ENCODE measurements at places on chromosomes 4 and X.

- DNase-seq: no peak
Measured at GRCh38 chrX:122566401-122566800, 617.7 kb upstream of the GRIA3 start.

- DNase-seq: no peak
Measured at GRCh38 chrX:40366661-40367060, 214.1 kb upstream of the ATP6AP2 start.

DNA sequence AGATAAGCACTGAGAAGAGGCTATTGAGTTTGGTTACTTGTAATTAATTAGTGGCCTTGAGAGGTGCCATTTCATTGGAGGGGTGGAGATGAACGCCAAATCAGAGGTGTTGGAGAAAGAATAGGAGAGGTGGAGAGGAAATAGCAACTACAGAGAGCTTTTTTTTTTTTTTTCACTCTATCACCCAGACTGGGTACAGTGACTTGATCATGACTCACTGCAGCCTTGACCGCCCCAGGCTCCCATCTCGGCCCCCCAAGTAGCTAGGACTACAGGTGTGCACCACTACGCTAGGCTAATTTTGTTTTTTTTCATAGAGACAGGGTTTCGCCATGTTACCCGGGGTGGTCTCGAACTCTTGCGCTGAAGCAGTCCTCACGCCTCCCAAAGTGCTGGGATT is 5.2 kb downstream of the NHS start:
- no peak for DNase-seq

DNA sequence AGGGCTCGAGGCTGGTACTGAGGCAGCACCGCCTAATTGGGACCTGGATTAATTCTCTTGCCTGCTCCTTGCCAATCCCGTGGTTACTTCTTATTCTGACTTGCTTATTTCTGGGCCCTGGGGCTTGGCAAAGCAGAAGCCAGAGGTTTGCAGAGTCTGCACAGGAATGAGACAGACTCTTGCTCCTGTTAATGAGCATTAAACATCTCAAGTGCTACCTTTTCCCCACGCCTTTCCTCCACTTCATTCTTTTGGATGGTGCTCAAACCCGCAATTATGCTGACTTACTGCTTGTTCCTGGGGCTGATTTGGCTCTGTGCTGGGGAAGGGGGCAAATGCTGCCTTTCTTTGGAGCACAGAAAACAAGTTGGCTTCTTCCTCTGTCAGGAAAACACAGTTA is 16.5 kb upstream of the STOX2 start:
- no peak for DNase-seq

- no peak for DNase-seq
Measured at GRCh38 chr4:114062499-114062898, 83.1 kb upstream of the ARSJ start.

- DNase-seq: no peak
Measured at GRCh38 chrX:48909703-48910294, 1.6 kb downstream of the SLC35A2 start.

DNA sequence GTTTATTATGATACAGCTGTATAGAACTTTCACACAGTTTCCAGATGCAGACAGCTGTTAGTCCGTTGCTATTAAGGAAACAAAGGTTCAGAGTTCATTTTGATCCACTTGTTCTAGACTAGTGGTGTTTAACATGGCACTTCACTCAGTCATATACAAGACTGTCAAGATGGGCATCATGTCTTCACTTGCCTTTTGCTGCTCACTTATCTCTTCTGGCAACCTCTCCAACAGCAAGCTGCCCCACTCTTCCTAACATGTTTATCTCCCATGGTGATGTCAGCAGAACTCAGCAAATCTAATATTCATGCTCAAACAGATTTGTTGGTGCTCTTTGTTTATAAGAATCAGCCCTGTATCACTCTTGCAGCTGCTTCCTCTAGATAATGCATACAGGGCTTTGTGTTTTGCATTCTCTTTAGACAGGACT is 236.2 kb upstream of the HAND2 start:
- DNase-seq: peak; percentile 37

DNA sequence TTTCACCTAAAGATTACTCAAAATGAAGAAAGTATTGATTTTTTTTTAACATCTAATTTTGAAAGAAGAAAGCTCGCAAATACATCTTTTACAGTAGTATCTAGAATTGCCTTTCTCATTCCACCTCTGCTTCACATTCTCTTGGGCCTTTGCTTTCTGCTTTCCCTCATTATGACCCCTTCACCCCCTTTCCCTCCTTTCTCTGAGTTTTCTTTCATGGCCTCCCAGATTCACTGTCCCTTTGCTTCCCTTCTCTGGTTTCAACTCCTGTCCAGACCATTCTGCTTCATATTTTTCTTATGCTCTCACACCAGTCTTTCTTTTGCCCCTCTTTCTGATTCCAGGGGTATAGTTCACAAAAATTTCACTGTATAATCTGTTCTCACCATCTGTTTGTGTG is 29.0 kb downstream of the ADH5 start:
- no peak for DNase-seq

DNA sequence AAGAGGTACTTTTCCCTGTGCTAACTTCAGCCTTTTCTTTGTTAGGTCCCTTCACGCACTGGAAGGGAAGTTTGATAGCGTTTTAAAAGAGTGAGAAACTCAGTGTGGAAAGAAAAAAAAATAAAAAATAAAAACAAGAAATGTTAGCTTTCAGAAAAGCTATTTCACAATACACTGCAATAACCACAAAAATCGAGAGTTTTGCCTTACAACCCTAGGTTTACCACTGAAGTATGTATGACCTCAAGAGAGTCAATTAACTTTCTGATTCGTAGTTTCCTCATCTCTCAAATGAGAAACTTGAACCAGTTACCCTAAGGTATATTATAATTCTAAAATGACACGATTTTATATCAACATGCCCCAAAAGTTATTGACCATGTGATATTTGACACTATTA is 93.9 kb upstream of the JADE1 start:
- DNase-seq: no peak

DNA sequence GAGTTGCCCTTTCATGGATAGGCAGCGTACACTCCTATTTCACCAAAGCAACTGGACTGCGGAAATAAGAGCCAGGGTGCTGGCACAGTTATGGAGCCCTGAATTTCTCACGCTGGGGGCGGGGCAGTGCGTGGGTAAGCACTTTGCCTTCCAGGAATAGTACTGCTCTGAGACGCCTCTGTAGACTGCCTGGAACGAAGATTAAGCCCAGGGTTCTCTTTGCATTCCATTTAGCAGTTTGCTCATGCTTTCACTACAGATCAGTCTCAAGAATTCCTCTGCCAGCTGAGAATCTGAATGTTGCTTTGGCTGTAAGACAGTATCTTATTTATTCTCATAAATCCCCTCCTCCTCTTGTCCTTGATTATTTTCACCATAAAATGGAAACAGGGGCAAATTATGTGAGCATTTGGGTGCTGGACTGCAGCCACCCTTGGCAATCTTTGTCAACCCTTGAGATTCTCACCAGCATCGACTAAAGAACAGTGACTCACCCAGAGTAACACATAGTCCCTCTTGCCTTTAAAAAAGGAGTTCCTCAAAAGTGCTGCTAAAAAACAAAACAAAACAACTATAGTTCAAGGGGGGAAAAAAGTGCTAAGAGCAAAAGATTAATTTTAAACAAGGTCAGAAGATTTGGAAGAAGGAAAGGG is 88.9 kb upstream of the CITED1 start:
- no peak for DNase-seq

Data from left kidney (tissue), 8 donors.